ENCODE measurements at places on chromosomes 13 and 19. TPM values are rescaled to one million over a fixed set of nuclear protein-coding genes. Genes with fewer than 3 reads are reported as not detected.

Gene TGFBR3L
- total RNA-seq: 1.2 TPM

Gene STOML3
- not detected for total RNA-seq

GRCh38 chr13:30841154-30841553 is 64.9 kb upstream of the MEDAG start:
- no peak for DNase-seq

DNA sequence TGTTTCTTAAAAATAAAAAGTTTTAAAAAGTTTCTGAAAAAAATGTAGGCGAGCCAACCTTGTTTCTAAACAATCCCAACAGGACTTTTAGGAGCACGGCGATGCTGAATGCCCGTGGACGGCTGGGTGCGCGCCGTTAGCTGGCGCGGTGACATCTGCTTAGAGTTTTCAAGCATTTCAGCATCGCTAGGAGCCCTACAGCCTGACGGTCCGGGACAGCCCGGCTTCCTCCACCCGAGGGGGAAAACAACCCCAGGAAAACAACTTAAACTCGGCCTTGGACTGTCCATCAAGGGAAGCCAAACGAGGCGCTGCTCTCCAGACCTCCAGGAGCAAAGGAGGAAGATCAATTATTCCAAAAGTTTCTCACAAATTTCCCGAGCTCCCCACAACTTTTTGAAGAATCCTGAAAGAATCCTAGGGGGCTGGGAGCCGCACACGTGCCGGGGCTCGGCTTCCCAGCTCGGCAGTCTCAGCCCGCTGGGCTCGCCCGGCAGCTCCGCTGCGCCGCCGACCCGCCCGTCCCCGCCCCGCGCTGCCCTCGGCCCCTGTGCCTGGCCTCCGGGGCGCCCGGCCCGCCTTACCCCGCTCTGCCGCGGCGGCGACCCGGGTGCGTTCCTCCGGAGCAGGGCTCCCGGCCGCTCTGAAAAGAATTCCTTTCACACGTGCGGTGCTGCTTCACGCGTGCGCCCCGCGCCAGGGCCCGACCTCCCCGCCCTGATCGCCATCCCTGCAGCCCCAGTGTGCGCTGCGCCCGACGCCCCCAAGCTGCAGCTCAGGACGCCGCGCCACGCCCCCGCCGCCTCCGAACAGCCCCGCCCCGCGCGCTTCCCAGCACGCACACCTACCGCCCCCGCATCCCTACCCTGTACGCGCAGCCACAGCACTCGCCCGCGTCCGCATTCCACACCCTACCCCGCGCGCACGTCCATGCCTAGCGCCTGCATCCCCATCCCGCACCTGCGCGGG is at the start of gene GJA3:
Gene GJA3, minus strand, starts transcription at position 747 of the 969 bp plus-strand sequence. CDS start 17,764 bp downstream, outside the sequence.
- peak; percentile 64 for DNase-seq

DNA sequence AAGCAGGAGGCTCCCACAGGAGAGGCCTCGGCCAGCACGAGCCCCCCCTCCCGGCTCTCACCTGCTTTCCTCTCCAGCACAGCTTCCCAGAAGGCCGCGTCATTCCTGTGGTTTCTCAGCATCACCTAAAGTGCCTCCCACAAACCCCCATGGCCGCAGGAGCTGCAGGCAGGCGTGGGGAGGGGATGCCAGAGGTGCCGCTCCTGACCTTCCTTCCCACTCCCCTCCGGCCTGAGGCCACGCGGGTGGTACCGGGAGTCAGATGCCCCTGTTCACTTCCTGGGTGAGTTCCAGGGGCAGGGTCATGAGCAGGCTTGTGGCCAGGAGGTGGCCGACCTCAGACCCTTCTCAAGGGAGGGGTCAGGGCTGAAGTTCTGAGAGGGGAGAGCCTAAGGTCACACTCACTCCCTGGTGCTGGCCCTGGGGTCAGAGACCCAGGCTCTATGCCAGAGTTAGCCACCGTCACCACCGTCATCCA is 14.4 kb upstream of the NPAS1 start:
- no peak for DNase-seq

- no peak for DNase-seq
Measured at GRCh38 chr19:16721051-16721450, 1.4 kb downstream of the NWD1 start.

Gene IGFL1
- not detected for total RNA-seq

GRCh38 chr19:55249841-55250240 is 9.0 kb downstream of the PPP6R1 start:
- no peak for DNase-seq

DNA sequence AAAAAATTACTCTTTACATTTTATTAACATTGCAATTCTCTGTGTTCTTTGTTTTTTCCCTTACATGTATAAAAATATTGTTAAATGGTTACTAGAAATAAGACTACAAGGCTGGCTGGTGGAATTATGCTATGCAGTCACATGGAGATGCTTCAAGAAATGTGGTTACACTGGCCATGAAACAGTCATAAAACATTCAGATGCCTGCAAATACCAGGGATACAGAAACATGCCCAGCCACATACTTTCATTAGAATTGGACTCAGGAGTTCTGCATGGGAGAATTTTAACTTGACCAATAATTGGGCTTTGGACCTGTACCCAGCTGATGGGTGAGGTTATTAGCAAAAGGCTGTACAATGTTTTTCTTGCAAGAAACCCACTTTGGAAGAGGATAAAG is 1407.7 kb upstream of the SLC10A2 start:
- DNase-seq: no peak

DNA sequence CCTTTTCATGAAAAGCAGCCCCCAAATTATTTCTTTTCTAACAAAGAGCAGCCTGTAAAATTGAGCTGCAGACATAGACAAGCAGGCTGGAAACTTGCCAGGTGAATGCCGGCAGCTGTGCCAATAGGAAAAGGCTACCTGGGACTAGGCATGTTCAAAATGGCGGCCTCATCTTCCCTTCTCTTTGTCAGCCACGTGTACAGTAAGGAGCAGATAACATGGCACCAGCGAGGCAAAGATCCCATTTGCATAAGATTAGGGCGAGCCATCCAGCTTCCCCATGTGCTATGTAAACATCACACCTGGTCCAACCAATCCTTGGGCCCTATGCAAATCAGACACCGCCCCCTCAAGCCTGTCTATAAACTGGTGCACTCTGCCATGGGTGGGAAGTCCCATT is 31.2 kb upstream of the CACNA1A start:
- DNase-seq: no peak

Gene UPK1A
- total RNA-seq: 1.8 TPM

Gene CCDC169
- 3.7 TPM for total RNA-seq

Gene ZNF708
- 29.7 TPM for total RNA-seq

DNA sequence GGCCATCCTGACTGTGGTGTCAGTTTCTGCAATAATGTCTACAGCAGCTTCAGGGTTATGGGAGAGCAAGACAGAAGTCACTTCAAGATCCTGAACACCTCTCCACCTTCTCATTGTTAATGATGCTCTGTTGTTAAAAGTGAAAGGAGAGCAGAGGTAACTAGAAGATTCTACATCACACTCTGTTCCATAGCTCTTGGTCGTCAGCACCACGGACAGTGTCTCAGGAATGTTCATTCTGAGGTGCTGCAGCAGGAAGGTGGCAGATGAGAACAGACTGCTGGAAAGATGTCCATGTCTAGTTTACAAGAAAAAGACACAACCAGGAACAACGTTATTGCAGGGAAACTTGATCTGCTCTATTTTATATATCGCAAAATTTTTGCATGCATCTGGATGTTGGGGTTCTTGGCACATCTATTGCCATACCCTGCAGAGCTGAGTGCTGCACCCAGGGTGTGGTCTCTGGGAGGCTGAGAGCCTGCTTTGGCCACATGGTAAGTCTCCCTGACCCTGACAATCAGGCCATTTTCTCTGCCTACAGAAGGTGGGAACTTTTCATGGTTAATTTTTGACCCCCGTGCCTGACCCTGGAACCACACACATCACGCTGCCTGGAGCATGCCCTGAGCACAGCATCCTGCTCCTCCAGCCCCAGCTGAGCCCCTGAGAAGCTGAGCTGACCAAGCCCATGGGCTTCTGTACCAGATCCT is 12.7 kb downstream of the CEACAM21 start:
- no peak for DNase-seq

Gene ERFL
- 0.49 TPM for total RNA-seq

Measured in mesothelial cell of epicardium (in vitro differentiated cells).